ENCODE measurements at places on chromosomes 3 and 15. TPM values are rescaled to one million over a fixed set of nuclear protein-coding genes. Genes with fewer than 3 reads are reported as not detected.

DNA sequence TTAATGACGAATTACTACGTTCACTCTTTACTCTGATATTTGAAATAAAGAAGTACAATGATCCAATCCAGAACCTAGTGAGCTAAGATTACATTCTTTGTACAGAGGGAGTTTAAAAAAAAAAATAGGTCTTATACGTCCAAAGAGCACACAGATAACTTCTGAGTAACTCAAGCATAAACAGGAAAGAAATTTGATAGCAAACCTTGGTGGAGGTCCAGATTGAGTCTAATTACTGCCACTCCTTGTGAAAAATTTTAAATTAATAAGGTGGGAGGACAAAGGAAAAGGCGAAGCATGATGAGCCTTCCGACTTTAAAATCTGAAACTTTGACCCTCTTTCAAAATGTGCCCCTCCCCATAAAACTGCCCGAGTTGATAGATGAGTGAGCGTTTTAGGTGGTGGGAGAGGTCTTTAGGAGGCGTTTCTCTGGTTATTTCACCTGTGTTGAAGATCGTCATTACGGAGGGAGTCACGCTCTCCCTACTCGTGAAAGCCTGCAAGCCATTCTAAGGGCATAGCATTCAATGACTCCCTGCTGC is 127.0 kb upstream of the ROBO2 start:
- no peak for DNase-seq

DNA sequence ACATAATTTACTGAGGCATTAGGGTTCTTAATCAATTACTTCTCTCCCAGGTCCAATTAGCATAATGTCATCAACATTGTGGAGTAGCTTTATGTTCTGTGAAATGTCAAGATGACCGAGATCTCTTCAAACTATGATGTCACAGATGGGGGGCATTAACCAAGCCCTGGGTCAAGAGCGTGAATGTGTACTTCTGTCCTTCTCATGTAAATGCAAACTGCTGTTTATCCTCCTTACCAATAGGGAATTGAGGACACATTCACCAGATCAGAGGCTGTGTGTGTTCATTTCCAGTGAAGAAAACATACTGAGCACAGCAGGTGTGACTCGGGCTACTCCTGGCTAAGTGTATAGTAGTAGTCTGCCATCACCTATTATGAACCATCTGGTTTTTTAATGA is 177.9 kb downstream of the MINAR1 start:
- DNase-seq = no peak

DNA sequence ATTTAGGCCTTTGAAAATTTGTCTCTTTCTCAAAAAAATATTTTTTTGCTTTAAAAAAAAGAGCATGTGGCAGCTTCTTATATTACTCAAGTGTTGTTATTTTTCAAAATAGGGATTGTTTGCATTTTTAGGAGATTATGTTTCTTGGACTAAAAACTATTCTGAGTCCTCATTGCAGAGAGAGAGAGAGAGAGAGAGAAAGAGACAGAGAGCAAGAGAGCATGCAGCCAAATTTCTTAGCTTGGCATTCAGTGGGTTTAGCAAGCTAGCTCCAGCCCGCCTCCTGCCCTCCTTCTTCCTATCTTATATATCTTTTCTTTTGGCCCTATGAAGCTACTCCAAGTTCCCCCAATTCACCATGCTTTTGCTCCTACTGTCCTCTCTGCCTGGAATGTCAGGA is 55.7 kb downstream of the CEMIP start:
- no peak for DNase-seq

DNA sequence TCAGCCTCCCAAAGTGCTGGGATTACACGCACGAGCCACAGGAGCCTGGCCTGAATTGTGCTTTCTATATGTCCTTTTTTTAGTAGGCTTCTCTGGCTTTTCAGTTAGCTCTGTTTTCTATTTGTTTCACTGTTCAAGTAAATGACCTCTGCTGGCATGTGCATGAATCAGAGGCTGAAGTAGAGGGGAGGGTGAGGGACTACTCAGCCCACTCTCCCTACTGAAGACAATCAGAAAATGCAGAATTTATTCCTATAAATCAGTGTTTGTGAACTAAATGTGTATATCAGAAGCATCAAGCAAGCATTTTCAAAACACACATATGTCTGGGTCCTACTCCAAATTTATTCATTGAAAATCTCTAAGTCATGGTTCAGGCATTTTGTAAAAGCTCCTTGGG is 45.0 kb downstream of the ZMAT3 start:
- DNase-seq = peak; percentile 25

- DNase-seq = no peak
Observed at GRCh38 chr3:11260460-11260859, 11.7 kb upstream of the ATG7 start.

DNA sequence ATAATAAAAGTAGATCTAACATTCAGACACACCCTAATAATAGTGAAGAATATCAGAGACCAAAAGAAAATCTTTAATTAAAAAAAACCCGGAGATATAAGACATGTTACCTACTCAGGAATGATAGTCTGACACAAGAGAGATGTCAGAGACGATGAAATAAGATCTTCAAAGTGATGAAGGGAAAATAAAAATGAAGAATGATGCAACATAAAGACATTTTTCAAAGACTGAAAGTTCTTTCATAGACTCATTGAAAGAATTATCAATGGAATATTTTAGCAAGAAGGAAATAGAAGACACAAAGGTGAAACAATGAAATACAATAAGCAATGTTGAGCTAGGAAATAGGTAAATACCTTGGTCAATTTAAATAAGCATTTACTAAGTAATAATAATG is 19.6 kb downstream of the HCLS1 start:
- DNase-seq = no peak

- DNase-seq = no peak
Observed at GRCh38 chr15:96321639-96322535, 8.6 kb upstream of the NR2F2 start.

- DNase-seq = no peak
Observed at GRCh38 chr3:52145736-52146110, 8.5 kb downstream of the POC1A start.

SLC28A2 gene
- total RNA-seq = not detected

HCLS1 gene
- 1.6 TPM for total RNA-seq

RFT1 gene
- 40.1 TPM for total RNA-seq

SAXO2 gene
- total RNA-seq = 3.9 TPM

SAMD7 gene
- not detected for total RNA-seq
